ENCODE measurements at places on chromosomes 13 and 19. TPM values are rescaled to one million over a fixed set of nuclear protein-coding genes. Genes with fewer than 3 reads are reported as not detected.
A peak's percentile ranks its signal among the peaks of the same experiment; 100 is the strongest.

- no peak for DNase-seq
Measured at GRCh38 chr19:18990128-18990708, 43.1 kb downstream of the SUGP2 start.

The NCR1 gene
- total RNA-seq, result 4.3 TPM

The PRR22 gene
- 3.0 TPM for total RNA-seq

GRCh38 chr13:28429685-28430290, 65.1 kb downstream of the FLT1 start:
- peak; percentile 47 for DNase-seq

The PRRG2 gene
- total RNA-seq, result 5.9 TPM

The TNFRSF19 gene
- 0.20 TPM for total RNA-seq

DNA sequence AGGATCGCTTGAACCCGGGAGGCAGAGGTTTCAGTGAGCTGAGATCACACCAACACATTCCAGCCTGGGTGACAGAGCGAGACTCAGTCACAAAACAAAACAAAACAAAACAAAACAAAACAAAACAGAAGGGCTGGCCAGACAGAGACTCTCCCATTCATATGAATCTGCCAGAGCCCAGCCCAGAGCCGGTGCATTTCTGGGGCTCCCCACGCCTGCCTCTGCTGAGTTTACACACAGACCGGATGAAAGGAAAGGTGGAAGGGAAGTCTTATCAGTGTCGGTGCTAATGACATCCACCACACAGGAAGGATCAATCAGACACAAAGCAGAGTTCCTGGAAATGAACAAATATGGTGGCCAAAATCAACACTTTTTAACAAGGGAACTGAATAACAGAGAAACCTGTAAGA, 6.8 kb downstream of the TRAPPC6A start:
- no peak for DNase-seq

GRCh38 chr13:49539313-49539712, 43.6 kb downstream of the PHF11 start:
- DNase-seq, result no peak

- DNase-seq, result no peak
Measured at GRCh38 chr13:76213423-76213904, 577.3 kb downstream of the LMO7 start.

The RAB3D gene
- 27.0 TPM for total RNA-seq

The DLL3 gene
- total RNA-seq, result 23.9 TPM

DNA sequence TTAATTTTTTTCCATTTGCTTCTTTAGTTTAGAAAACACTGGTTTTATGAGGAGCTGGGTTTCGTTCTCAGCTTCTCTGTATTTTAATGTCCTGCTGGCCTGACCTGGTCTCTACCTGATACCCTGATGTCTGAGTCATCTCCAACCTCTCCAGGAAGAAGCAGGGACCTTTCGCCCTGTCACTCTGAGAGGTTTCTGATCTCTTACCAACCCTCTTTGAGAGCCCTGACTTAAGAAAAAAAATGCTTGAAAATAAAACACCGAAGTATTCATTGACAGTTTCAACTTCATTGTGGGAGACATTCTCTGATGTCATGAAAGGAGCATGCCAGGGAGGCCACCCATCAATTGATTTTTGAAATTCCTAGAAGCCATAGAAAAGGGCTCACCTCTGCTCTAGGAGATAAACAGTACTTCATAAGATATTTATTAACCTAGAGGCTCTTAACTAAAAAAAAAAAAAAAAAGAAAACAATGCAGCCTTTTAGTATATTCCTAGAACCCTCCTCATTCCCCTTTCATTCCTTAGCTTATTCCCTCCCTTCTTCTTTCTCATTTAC, 234.8 kb downstream of the ENOX1 start:
- DNase-seq, result no peak

The FOSB gene
- total RNA-seq, result 5.4 TPM

The STK11 gene
- total RNA-seq, result 106 TPM

GRCh38 chr19:51434456-51434855, 17.0 kb upstream of the SIGLEC10 start:
- no peak for DNase-seq

DNA sequence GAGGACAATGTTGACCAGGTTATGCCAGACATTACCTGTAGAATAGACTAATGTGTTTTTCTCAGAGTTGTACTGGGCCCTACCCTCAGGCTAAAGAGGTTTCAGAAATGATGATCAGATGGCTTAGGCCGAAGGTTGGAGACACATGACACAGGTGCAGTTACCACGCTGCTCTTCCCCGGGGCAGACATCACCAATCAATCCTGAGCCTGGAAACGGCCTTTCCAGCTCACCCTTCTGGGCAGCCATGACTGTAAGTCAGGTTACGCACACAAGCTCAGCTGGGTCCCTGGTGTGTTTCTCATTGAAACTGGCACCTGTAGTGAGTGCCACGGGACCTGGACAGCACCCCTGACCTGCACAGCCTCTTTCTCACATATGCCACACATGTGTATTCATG, 299.3 kb downstream of the UQCRFS1 start:
- DNase-seq, result no peak

GRCh38 chr13:26327940-26328725, 74.2 kb downstream of the CDK8 start:
- no peak for DNase-seq

DNA sequence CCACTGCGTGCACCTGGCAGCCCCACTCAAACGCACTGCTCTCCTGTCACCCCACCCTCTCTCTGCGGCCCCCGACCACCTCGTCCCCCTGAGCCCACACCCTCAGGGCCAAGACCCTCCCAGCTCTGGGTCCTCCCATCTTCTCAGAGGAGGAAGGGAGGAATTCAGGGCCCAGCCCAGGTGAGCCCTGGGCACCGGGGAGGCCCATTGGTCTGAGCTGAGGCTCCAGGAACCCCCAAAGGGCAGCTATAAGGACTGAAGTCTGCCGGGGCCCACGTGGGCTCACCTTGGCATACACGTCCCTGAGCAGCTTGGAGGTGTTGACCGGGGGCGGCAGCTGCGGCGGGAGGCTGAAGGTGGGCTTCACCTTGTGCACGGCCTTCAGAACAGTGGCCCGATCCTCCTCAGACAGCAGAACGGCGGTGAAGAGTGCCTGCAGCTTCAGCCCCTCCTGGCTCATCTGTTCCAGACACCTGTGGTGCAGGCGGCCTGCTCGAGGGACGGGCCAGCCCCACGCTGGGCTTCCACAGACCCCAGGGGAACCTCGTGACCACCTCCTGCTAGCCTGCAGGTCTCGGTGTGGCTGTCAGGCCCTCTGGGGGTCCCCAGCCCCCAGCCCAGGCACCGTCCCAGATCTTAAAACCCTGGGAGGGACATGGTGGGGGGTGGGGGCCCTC, 8.8 kb downstream of the POLRMT start:
- DNase-seq, result no peak

DNA sequence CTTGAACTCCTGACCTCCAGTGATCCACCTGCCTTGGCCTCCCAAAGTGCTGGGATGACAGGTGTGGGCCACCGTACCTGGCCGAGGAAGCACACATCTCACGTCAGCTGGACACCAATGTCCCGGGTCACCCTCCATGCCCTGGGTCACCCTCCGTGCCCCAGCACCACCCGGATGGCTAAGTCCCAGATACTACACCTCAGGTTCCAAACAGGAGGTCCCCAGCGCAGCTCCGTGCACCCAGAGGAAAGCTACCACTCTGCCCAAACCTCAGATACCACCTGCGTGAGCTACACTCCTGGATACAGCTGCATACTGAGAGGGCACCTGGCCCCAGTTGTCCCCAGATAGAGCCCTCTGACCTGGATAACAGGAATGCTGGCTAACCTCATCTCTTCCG, 14.0 kb downstream of the LRRC4B start:
- no peak for DNase-seq

- no peak for DNase-seq
Measured at GRCh38 chr13:96279904-96280303, 190.0 kb downstream of the HS6ST3 start.

- peak; percentile 97 for DNase-seq
Measured at GRCh38 chr19:13817615-13818371, 22.6 kb downstream of the ZSWIM4 start.

GRCh38 chr13:80840316-80840976, 499.5 kb upstream of the SPRY2 start:
- no peak for DNase-seq

DNA sequence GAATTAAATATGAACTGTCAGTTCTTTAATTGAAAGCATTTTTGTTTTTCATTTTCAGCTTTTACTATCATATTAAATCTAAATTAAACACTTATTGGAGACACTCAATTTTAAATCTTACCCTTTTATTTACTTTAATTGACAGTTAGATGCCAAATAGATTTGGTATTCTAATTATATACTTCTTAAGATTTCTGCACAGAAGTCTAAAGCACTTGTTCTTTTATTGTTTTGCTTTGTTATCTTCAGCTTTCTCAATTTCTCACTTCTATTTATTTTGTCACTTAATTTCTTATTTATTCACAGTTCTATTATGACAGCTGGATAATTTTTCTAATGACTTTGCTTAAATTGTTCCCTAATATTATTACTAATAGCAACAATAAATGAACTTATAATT, 1397.3 kb upstream of the MIR17HG start:
- no peak for DNase-seq

The MPHOSPH8 gene
- 18.5 TPM for total RNA-seq

DNA sequence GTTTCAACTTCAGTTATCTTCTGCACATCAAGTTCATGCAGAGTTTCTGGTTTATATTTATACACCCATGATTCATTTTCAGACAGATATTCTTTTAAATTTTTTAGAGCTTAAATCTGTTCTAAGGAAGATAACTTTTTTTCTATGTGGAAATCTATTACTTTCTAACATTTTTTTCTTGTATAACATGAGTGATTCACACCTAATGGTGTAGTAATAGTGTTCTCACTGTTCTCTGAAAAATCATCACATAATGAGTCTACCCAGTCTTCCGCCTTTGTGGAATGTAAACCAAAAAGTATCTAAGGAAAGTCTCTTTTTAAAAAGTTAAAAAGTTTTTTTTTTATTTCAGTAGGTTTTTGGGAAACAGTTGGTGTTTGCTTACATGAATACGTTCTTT, 70.8 kb downstream of the FNDC3A start:
- no peak for DNase-seq

GRCh38 chr13:107360010-107360409, 792.1 kb upstream of the ARGLU1 start:
- DNase-seq, result no peak

The CLDND2 gene
- total RNA-seq, result 2.1 TPM

The PALM3 gene
- total RNA-seq, result 25.9 TPM

DNA sequence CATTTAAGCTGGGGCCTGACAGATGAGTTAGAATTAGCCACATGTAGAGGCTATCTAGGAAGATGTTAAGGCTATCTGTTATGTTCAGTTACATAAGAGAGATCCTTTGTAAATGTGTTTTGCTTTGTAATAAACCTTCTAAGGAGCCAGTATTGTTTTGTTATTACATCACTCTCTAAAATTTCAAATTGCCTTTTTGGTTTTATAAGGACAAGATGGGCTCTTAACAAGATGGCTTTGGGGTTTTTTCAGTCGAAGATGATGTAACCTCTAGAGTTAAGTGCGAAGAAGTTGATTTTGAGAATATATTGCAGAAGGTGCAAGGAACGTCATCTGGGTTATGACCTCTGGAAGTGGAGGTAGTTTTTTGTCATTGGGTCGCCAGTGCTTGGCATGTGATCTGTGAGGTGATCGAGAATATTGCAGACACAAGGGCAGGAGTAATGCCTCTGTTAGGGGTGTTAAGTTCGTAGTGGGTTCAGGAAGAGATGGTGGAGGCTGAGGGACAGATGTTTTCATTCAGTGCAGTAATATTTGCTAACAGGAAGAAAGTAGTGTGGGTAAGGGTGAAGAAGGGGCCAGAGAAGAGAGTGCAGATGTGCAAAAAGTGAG, 12.7 kb downstream of the LSM14A start:
- DNase-seq, result no peak

GRCh38 chr19:33175886-33176669, 18.1 kb upstream of the LRP3 start:
- no peak for DNase-seq

The SPART gene
- total RNA-seq, result 95.7 TPM
